HS-27A (cell line): ENCODE measurements at places on chromosomes 16 and 17.

GRCh38 chr17:10604521-10604920 lies 52.6 kb downstream of the MYH3 start:
- no peak for DNase-seq

- DNase-seq, result no peak
Observed at GRCh38 chr16:16830973-16831372, 452.0 kb downstream of the NPIPA7 start.

- DNase-seq, result peak; percentile 78
Observed at GRCh38 chr16:72536723-72537435, 364.9 kb upstream of the PMFBP1 start.

GRCh38 chr16:56332464-56333079 lies 92.8 kb downstream of the AMFR start:
- peak; percentile 56 for DNase-seq

DNA sequence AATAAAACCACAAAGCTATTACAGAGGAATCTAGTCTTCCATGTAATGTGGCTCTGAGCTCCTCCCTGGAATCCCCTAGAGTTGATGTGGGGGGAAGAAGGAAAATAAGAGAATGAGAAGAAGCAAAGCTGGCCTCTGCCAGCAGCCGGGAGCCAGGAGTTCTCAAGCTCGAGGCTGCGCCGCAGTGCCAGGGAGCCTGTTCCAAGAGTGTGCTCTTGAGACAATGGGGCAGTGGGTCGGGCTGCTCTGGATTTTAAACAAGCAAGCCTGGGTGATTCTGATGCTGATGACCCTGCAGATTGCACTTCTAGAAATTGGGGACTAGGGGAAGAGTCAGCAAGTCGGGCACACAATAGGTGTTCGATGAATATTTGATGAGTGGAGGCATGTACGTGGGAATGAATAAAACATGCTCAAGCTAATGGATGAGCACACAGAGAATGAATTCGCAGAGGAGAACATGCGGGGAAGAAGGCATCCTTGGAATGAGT lies 119.9 kb downstream of the CMIP start:
- no peak for DNase-seq

DNA sequence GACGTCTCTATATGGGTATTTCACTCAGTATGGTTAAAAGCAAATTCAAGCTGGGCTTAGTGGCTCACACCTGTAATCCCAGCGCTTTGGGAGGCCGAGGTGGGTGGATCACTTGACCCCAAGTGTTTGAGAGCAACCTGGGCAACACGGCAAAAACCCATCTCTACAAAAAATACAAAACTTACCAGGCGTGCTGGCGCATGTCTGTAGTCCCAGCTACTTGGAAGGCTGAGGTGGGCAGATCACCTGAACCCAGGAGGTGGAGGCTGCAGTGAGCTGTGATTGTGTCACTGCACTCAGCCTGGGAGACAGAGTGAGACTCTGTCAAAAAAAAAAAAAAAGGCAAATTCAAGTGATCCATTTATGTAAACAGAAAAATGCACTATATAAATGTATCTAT lies 1.3 kb upstream of the TNFRSF17 start:
- no peak for DNase-seq

- DNase-seq, result no peak
Observed at GRCh38 chr17:66807182-66807581, 27.7 kb upstream of the CACNG5 start.

DNA sequence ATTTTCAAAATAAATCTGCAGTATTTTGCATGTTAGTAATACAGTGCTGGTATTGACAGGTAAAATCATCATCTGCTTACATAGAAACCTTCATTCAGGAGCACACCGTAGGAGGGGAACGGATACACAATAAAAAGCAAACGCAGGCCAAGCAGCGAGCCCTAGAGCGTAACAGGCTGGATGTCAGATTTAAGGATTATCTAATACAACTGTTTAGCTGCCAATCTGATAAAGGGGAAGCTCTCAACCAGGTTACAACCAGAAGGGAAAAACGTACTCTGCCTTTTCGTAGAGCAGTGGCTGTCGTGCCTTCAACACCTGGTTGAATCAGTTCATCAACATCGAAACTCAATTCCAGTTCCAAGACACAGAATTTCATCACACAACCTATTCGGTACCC lies 16.4 kb upstream of the CUEDC1 start:
- no peak for DNase-seq

- no peak for DNase-seq
Observed at GRCh38 chr16:65497571-65497970, 375.7 kb upstream of the CDH11 start.

DNA sequence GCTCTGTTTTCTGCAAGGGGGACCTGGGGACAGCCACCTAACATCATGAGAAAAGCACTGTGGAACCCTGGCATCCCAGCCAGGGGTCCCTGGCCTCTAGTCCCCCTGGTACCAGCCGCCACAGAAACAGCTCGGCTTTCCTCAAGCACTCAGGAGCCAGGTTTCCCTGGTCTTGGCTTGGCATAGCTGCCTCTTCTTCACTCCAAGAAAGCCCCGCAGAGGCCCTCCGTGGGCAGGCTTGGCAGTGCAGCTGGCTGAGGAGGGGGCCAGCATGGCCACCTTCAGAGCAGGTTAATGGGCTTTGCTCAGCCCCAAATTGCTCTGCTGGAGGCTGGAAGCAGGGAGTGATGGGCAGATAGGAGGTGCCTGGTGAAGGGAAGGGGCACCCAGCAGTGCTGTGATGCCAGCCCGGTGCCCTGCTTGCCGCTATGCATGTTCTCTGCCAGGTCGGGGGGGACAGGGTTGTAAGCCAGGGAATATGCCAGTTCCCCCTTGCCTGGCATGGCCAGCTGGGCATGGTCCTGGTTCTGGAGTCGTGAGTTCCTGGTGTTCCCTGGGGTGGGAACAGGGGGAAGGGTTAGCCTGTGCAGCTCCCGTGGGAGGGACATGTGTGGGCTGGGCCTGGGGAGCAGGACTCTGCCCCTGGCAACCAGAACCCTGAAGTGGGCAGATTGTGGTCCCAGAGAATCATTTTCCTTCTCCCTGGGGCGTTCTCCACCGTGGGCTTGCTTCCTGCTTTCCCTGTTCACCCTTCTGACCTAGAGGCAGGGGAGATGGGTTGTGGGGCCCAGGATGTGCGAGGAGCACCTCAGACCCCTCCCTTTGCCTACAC lies 3.2 kb downstream of the ANKRD13B start:
- no peak for DNase-seq

DNA sequence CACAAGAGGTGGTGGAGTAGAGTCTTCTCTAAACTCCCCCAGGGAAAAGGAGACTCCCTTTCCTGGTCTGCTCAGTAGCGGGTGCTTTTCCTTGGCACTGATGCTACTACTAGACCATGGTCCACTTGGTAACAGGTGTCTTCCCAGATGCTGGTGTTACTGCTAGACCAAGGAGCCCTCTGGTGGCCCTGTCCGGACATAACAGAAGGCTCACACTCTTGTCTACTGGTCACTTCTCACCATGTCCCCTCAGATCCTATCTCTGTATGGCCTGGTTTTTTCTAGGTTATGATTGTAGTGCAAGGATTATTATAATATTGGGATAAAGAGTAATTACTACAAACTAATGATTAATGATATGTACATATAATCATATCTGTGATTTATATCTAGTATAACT lies 49.7 kb upstream of the ARL4D start:
- no peak for DNase-seq

DNA sequence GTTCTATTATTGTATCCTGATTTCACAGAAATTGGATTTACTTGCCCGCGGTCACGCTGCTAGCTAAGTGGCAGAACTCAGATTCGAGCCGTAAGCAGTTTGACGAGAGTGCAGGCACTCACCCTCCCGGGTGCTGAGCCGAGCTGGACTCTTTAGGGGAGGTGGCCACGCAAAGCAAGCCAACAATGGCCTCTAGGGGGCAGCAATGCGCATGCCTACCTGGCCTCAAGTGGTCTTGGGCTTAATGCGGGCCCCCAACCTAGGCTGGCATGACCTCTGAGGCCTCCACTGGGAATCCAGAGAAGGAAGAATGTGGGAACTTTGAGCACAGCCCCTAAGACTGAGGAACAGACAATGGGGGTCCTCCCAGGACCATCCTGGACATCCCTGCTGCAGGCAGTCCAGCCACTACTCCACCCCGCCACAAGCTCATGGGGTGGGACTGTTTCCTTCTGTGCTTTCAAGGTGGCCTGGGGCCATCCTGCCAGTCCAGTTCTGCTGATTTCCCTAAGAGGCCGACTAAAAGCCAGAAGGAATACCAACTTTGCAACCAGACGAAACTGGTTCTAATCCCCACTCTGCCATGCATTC lies 276.5 kb downstream of the XYLT1 start:
- DNase-seq, result no peak

- DNase-seq, result no peak
Observed at GRCh38 chr17:53633856-53634255, 188.9 kb upstream of the KIF2B start.
